DMS 273 treated with DMSO at 0.1 percent for 48 hours (cell line): ENCODE measurements at places on chromosomes 1 and 21.

DNA sequence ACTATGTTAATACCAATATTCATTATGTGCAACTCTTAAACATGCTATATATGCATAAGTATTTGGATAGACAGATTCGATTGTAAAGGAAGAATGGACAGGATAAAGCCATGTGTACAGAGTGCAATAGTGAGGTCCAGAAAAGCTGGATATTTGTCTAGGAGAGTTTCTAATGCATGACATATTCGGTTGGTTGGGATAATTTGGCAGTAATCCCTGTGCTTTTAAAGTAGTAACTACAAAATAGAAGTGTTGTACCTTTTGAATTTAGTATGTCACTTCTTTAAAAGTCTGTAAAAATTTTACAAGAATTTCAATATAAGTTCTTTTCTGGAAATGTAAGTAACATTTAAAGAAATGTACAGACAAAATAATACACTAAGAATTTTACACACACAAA lies 774.5 kb downstream of the USP25 start:
- DNase-seq: no peak

DNA sequence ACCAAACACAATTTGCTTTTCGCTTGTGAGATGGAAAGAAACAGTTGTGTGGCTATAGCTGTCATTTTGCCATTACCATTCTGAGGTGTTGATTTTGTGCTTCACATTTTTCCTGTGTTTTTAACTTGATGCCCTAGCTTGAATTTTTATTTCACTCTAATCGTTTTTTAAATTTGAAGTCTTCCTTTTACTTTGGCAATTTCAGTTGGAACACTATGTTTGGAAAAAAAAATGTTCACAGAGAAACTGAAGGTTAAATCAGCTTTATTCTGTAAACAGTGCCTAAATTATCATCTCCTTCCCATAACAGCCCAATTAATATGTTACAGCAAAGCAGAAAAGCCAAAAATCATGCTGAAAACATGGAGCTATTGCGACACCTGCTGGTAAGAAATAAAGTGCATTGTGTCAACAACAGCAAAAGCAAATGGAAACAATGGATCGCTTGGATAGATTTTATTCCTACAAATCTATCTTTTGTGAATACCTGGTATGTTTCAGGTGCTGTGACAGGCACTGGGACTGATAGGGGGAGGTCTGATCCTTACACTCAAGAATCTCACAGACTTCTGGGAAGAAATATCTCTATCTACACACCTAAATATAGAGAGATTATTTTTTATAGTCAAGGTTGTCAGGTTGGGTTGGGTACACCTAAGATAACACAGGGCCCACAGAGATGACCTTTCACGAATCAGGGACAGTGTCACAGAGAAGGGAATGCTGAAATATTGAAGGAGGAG lies 16.2 kb upstream of the ERICH3 start:
- peak; percentile 14 for DNase-seq

- peak; percentile 60 for DNase-seq
These were observed 58.0 kb downstream of the DISC1 start for GRCh38 chr1:231684356-231685244.

DNA sequence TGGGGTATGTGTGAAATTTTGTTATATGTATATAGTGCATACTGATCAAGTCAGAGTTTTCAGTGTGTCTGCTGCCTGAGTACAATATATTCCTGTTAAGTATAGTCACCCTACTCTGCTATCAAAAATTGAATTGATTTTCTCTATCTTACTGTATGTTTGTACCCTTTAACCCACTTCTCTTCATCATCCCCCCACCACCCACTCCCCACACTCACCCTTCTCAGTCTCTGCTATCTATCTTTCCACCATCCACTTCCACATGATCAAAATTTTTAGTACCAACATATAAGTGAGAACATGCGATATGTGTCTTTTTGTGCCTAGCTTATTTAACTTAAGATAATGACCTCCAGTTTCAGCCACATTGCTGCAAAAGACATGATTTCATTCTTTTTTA lies 4.2 kb downstream of the LY9 start:
- no peak for DNase-seq

GRCh38 chr1:224880593-224881307 lies 48.7 kb upstream of the DNAH14 start:
- no peak for DNase-seq

DNA sequence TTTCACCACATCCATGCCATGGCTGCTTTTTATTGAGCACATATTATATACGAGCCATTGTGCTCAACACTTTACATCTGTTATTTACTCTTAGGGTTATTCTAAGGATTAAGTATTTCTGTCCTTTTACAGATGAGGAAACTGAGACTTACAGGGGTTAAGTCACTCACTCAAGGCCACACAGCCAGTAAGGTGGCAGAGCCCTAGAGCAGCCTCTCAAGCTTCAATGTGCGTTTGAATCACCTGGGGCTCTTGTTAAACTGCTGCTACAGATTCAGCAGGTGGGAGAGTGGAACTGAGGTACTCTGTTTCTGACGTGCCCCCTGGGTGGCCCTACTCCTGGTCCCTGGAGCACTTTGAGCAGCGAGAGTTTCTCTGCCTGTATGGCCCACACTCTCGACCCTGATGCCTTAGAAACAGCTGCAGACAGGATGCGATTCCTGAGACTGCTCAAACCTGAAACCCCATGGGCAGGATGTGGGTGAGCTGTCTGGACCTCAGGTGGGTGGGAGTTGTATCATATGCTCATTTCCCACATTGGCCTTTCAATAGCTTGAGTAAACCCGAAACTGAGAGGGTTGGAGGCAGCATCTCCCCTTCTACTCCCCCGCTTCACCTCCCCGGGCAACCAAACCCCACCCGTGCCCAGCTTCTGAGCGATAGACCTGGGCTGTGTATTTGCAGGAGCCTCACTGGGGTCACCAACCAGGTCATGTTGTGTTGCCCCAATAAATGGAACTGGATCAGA lies 59.3 kb downstream of the MAN1C1 start:
- DNase-seq: no peak

GRCh38 chr1:66386712-66387111 lies 147.2 kb upstream of the SGIP1 start:
- no peak for DNase-seq

DNA sequence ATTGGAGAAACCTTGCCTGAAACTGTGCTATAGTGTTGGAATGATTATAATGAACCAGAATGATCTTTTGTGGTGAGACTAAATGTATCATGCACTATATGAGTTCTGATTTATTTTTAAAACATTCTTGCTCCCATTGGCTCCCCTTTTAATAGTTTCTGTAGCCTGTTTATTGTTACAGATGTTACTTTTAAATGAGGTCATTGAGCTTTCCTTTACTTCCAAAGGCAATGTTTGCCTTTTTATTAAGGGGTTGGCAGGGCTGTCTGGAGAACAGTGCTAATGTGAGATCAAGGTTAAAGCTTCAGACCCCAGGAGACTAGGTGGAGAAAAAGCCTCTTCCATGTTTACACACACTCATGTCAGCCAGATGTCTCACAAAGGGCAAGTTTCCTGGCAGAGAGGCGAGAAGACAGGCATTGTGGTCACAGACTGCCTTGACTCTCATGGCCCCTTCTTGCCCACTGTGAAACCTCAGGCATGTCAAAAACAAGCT lies 120.6 kb upstream of the RAVER2 start:
- DNase-seq: peak; percentile 6

- no peak for DNase-seq
These were observed 380 bp downstream of the COL18A1 start for GRCh38 chr21:45405271-45405818.

DNA sequence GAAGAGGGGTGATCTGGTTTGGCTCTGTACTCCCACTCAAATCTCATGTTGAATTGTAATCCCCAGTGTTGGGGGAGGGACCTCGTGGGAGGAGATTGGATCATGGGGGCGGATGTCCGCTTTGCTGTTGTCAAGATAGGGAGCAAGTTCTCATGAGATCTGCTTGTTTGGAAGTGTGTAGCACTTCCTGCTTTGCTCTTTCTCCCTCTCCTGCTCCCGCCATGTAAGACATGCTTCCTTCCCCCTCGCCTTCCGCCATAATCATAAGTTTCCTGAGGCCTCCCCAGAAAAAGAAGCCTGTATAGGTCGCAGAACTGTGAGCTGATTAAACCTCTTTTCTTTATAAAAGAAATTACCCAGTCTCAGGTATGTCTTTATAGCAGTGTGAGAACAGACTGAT lies 27.9 kb downstream of the MYOM3 start:
- no peak for DNase-seq

DNA sequence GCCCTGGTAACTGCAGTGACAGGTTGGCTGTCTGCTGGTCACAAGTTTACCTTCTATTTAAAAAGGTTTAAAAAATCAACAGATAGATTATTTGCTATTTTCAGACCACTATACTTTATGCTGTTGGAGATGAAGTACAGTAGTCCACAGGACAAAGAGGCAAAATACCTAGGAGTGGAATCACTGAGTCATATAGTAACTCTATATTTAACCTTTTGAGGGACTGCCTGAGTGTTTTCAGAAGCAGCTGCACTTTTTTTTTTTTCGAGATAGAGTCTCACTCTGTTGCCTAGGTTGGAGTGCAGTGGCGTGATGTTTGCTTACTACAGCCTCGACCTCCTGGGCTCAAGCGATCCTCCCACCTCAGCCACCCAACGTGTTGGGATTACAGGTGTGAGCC lies 11.7 kb downstream of the CNIH4 start:
- no peak for DNase-seq

DNA sequence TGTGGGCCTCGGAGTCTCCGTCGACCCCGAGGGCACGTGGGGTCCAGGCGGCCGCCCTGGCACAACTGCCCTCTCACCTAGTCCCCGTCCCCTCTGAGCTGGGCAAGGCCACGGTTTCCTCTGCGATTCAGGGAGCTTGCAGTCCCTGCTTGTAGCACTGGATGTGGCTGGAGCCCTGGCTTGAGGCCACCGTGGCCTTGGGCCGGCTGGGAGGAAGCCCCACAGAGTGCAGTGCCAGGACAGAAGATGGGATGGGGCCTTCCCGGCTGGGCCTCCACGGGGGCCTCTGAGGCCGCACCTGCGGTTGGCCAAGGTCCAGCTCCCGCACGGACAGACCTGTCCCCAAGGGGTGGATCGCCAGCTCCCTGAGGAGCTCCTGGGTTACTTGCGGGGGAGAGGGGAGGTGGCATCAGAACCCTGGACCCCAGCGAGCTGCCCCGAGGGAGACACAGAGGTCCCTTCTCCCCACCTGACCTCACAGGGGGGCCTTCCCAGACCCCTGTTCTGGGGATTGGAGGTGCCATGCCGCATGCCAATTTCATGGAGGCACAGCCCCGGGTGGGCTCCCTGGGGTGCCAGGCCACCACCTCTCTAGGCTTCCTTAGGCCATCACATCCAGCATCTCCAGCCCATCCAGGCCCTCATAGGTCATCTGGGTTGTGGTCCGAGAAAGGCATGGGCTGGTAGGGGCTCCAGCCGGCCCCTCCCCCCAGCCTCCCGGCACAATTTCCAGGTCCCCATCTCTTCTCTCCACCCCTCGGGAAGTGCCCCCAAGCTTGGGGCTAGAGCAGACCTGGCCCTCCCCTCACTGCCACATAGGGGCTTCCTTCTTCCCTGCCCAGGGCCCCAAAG lies 80.8 kb downstream of the MORN1 start:
- no peak for DNase-seq

DNA sequence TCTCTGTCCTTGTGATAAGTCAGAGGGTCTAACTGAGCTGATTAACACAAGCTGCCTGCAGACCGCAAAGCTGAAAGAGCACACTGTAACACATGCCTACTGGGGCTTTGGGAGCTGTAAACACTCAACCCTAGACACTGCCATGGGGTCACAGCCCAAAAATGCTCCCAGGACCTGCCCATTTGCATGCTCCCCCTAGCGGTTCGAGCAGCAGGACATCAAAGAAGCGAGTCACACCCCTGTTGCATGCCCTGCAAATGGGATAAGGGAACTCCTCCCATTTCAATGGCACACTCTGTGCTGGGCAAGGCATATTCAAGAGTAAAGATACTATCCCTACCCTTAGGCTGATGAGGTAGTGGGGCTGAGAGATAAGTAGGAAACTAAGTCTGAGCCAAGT lies 22.8 kb downstream of the LCE3E start:
- DNase-seq: no peak

GRCh38 chr1:195763146-195763906 lies 844.9 kb downstream of the KCNT2 start:
- DNase-seq: no peak

DNA sequence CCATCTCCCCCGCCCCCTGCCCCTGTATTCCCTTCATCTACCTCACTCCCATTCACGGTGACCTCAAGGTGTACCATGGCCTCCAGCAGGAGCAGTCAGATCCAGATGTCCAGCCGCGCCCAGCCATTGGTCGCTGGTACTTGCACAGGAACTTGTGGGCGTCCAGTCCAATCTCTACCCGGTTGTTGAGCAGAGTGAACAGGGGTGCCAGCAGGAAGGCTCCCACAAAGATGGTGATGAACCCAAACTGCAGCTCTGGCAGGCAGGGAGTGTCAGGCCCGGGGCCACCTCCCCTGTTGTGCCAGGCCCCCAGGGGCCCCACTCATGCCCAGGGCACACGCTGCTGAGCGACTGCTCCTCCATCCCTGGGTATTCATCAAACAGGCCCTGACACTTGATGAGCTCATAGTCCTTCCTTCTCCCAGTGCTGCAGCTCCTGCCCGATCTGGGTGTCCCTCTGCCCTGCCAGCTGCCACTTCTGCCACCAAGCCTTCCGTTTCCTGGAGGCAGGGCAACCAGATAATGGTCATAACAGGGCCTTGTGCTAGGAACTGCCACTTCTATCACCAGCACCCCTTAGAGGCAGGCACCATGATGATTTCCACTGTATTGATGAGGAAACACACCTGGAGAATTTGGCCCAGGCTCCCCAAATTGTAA lies 5.7 kb upstream of the ARHGEF19 start:
- DNase-seq: no peak

DNA sequence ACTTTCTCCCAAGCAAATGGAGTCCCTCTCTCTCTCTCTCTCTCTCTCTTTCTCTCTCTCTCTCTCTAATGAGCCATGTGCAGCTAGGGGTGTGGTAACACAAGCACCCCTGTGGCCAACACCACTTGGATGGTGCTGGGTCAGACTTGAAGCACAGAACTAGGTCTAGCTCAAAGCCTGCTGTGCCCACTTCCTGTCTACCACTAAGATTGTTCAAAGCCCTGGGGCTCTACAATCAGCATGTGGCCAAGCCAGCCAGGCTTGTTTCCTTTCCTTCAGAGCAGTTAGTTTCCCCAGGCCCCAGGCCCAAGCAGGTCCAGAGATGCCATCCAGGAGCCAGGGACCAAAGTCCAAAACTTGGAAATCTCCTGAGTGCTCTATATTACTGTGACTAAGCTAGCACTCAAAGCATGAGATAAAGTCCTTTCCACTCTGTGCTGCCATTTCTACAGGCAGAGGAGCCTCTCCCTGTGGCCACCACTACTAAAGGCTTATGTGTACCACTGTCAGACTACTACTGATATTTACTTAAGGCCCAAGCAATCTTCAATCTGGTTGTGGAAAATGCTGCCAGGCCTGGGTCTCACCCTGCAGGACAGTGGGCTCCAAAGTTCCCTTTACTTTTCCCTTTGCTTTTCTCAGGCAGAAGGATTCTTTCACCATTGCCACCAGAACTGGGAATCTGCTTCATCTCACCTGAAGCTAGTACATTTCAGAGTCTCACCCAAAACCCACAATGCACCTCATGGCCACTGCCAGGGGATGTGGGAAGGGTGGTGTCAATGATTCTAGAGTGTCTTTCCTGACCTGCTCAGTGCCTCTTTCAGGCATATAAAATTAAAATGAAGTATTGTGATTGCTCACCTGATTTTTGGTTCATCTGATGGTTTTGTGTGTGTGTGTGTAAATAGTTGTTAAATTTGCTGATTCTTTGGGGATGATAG lies 999.5 kb downstream of the NCAM2 start:
- no peak for DNase-seq
